Keratinocyte (primary cell): ENCODE measurements at places on chromosomes 12 and 14.

DNA sequence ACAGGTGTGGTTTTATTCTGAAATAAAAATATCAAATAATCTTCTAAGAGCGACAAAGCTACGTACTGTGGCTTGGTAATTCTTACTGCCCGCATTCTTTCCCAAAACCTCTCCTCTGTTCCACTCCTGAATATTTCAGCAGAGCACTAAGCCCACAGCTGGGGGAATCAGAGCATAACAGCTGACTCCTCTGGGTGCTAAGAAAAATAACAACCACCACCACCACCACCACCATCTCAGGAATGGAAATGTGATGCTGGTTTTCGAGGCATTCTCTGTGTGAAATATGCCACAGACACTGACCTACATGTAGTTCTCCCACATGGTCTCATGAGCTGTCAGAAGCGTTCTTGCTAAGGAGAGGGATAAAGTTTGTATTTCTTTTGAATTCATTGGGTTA lies 183.7 kb downstream of the BMP4 start:
- DNase-seq: no peak

DNA sequence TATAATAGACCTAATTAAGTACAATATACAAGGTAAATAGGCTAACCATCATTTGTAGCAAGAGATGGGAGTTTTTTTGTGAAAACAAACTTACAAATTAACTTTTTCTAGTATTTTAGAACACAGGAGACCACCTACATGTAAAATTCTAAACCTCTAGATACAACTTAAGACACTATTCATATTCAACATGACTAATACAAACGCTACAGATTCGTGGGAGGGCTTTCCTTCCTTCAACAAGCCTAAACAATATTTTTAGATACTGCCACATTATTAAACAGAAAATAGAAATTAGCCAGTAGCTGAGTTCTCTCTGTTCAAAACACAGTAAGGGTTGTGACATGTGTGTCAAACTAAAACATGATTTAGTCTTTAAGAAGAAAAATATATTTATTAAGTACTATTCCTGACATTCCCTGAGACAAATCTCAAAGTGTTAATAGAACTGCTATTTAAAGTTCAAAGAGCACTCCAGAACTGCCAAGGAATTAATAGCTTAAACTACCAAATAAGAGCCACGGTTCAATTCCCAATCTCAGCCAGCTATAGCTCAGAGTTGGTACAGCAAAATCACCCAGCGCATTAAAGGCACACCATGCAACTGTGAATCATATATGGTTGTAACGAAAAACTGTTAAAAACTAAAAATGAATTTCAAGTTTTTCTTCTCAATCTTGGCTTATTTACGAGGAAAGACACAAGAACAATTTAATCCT lies 10.7 kb downstream of the MED13L start:
- DNase-seq: no peak

- DNase-seq: no peak
These were observed 79.6 kb upstream of the SLC38A2 start for GRCh38 chr12:46452061-46452615.

DNA sequence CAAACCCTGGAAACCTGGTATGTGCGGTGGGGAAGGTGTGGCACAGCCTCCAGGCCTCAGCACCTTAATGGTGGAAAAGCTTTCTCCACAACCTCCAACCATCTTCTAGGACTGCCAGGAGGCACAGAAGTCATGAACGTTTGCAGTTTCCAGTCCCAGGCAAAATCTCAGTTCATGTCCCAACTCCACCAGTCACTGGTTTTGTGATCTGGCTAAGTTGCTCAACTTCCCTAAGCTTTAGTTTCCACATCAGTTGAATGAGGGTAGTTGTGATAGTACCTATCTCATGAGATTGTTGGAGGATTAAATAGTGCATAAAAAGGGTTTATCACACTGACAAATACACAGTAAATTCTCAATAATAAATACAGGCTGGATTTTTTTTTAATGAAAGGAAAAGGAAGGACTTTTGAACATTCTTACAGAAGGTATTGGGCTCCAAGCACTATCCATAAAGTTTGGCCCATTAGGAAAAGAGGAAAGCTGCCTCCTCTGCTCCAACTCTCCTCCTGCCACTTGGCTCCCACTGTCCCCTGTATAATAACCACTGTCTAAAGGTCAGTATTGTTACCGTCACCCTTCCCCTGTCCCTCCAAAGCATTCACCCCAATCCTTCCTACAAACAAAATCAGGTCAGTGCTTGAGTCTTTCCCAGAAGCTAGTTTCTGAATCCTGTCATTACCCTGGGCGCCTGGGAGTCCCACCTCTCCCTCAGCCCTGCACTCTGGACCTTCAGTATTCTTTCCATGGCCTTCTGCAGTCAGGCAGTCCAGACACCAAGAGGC lies 6.3 kb downstream of the PCK2 start:
- no peak for DNase-seq

DNA sequence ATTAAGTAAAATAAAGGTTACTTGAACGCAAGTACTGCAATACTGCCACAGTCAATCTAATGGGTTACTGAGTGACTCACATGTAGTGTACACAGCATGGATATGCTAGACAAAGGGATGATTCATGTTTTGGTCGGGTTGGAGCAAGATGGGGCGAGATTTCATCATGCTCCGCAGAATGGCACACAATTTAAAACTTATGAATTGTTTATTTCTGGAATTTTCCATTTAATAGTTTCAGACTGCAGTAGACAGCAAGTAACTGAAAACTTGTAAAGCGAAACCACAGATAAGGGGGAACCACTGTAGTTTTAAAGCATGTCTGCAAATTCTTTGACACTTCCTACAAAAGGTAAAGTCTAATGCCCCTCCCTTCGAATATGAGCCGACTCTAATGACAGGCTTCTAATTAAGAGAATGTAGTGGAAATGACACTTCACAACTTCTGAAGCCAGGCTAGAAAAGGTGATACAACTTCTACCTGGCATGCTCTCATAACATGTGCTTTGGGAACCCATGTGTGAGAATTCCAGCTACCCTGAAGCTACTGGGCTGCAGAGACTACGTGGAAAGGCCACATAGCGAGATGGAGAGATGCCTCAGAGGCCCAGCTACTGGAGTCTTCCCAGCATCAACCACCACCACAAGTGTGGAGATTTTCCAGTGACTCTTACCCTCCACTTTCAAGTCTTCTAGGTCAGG lies 13.9 kb upstream of the TCP11L2 start:
- DNase-seq: no peak
